Kasumi-1 (cell line): ENCODE measurements at places on chromosomes 5 and 9.

DNA sequence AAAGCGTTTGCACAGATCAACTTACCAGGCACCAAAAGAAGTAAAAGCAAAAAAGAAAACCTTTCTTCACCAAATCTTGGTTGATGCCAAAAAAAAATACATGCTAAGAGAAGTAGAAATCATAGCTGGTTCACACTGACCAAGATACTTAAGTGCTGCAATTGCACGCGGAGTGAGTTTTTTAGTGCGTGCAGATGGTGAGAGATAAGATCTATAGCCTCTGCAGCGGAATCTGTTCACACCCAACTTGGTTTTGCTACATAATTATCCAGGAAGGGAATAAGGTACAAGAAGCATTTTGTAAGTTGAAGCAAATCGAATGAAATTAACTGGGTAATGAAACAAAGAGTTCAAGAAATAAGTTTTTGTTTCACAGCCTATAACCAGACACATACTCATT, 36.4 kb upstream of the CCDC152 start:
- no peak for DNase-seq

DNA sequence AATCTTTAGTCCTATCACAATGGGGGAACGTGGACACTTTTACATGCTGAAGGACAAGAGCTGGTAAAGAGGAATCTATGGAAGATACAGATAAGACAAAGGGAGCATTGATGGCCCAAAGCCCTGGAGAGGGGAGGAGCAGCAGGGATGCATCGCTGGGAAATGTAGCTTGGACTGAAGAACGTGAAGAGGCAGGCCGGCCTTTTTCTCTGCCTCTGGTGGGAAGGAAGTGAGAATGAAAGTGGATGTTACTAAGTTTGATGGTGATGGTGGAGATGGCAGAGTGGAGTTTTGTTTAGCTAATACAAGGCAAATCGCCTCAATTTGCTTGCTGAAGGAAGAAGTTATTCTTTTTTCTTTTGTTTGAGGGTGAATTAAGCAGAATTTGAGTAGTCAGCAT, 124.6 kb upstream of the TAF11L2 start:
- DNase-seq = no peak

GRCh38 chr5:80466669-80467485, 21.0 kb upstream of the FAM151B start:
- DNase-seq = peak; percentile 66

- DNase-seq = no peak
Observed at GRCh38 chr9:126248680-126249079, 77.9 kb upstream of the MVB12B start.

DNA sequence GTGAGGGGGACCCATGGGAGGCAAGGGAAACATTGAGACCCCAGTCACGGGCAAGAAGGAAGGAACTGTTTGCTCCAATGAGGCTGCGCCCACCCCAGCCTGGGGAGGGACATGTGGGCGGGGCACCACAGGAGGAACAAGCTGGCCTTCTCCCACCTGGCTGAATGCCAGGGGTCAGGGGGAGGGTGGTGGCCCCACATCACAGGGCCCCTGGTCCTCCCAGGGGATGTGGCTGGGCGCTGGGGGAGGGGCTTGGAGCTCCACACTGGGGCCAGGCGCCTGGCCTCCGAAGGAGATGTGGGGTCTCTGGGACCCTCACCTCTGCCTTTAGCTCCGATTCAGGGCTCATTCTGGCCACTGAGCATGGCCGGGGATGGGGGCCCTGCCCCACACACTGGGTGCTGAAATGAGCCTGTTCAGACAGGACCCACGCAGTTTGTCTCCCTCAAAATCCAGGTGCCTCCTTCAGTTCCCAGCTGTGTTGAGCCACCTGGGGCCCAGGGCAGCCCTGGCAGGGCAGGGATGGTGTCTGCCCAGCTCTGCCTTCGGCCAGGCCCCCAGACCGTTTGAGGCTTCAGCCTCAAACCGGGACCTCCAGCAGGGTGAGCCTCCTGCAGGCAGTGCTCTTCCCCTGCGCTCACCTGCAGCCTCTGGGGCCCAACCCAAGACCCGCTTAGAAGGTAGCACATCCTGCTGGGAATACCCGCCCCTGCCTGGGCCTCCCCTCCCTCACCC, 33.2 kb upstream of the NOTCH1 start:
- DNase-seq = no peak

- no peak for DNase-seq
Observed at GRCh38 chr9:71767776-71768321, 464 bp downstream of the CEMIP2 start.

DNA sequence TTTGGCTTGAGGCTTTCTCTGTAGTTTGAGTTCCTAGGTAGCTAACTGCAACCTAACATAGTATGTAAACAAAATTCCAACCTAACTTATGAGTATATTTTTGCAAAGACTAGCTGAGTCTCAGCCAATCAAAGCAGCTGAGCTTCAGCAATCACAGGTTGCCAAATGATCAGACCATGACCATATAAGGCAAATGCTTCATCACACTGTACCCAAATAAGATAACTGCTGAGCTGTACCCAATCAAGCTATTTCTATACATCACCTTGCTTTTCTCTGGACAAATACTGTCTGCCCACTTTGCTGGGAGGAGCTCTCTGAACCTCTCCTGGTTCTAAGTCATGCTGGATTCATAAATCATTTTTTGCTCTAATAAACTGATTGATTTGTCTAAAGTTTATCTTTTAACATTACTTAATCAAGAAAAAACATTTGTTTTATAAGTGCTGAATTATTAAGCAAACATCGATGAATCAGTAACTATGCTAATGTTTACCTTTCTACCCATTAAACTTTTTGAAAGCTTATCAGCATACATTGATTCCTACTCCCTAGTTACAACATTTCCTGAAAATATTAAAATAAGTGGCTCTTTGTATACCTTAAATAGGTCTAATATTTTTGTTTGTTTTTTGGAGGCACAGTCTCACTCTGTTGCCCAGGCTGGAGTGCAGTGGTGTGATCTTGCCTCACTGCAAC, 129.7 kb upstream of the PCA3 start:
- no peak for DNase-seq

GRCh38 chr5:88682881-88683361, 200.1 kb downstream of the MEF2C start:
- no peak for DNase-seq

DNA sequence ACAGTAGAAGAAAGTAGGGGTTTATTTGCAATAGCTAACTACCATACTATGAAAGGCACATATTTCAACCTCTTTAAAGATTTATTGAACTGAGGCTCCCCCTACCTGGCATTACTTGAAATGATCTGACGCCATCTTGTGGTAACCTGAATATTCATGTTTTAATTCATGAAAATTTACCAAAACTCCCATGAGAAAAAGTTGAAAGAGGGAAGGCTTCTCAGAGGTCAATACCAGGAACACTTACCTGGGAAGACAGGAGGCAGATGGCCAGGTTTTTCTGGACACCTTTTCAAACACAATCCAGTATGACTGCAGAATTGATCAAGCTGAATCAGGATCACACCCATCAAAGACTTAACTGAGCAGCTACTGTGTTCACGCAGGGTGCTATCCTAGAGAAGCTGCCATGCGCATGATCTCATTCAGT, 9.4 kb downstream of the PRELID2 start:
- DNase-seq = peak; percentile 80

- no peak for DNase-seq
Observed at GRCh38 chr9:129665814-129666520, 520 bp downstream of the PRRX2 start.

GRCh38 chr5:164002214-164002613, 496.8 kb downstream of the MAT2B start:
- no peak for DNase-seq

DNA sequence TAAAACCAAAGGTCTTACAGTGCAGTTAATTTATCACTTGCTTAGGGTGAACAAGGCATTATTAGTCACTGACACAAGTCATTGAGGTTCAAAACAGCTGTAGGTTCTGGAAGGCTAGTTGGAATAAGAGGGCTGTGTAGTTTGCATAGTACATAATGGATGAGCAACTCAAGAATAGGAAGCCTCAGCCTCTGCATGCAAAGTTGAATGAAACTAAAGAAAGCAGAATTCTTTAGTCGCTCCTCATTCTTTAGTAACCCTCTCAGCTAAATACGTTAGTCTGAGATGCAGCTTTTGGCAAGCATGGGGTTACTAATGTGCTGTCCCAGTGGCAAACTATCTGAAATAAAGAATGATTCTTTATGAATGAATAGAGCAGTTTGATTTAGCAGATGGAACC, 74.2 kb downstream of the ADGRV1 start:
- DNase-seq = no peak

DNA sequence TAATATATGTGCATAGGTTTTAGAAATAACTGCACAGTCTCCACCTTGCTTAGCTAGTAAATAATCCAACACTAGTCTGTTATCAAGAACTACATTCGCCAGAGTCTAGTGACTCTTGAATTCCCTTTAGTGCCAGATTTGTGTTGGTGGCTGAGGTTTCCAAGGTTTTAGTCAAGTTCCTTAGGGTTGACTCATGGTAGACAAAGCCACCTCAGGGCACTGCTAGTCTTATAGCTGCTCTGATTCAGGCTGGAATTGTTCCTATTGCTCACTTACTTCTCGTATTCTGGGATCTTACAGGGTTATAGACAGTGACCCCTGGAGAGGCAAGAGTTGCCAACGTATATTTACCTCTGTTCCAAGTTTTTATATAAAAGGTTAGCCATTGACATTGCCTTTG, 1369.8 kb upstream of the CDH9 start:
- no peak for DNase-seq
